GM12891 (cell line): ENCODE measurements at places on chromosomes 11 and 22.

DNA sequence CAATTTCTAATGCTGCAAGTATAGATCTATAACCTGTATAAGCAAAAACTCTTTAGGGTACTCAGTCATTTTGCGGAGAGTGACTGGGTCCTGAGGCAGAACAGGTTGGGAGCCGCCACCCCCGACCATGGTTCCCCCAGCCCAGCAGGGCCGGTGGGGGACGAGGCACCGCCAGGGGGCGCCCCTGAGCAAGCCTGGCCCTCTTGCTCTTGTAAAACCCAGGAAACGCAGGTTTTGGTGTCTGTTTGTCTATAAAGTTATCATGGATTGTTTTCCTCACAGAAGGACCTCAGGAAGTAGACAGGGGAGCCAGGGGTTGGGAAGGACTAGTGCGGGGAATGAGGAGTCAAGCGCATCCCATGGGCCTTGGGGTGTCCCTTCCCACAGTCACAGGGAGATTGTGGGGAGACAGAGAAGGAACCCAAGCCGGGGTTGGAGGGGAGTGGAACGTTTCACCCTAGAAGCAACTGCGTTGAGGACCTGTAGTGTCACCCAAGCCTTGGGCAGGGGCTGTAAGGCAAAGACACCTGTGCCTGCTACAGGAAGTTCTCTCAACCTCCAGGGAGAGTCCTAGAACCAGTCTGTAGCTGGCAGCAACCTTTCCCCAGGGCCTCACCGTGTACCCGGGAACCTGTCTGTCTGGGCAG, 26.4 kb downstream of the KCTD17 start:
- DNase-seq: peak; percentile 92

DNA sequence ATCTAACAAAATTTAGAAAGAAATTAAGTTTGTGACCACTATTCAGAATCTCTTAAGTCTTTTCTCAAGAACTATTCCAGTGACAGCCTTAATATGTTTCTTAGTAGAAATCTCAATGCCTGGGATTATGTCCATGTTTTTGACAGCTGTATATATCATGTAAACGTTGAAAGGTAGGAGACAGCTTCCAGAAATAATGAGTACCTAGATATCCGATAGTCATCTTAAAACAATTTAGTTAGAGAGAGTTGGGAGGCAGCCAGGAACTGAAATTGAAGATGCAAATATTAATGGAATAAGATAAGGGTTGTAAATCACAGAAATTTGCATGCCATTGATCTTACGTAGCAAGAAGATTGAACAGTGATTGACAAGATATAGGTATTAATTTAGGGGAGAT, 955.2 kb downstream of the JRKL start:
- no peak for DNase-seq

DNA sequence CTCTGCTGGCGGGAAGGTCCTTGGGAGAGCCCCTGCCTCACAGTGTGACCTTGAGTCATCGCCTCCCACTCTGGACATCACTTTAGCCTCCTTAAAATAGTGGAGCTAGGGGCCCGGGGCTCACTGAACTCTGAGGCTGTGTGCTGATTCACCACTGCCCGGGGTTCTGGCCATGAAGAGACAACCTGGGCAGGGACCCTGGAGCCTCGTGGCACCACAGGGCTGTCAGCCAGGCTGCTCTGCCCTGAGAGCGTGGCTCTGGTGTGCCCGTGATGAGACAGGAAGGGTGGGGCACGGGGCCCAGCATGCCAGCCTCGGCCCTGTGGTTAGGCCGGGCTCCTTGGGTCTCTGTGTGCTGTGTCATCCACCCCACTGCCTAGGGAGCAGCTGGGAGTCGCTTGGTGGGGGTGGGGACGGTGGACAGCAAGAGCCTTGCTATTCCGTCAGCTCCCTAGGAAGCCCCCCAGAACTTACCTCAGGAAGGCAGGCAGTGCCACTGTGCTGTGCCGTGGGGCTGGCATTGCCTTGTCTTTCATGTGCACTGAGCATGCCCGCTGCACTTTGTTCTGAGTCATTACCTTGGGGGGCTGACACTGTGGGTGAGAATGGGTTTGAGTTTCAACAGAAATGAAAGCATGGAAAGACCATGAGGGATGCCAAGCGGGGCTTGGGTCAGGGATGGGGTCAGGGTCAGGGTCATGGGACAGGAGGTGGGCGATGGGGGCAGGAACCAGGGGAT, 31.7 kb downstream of the TPCN2 start:
- DNase-seq: no peak

- no peak for DNase-seq
These were observed 5.1 kb upstream of the CHST1 start for GRCh38 chr11:45670386-45671135.

DNA sequence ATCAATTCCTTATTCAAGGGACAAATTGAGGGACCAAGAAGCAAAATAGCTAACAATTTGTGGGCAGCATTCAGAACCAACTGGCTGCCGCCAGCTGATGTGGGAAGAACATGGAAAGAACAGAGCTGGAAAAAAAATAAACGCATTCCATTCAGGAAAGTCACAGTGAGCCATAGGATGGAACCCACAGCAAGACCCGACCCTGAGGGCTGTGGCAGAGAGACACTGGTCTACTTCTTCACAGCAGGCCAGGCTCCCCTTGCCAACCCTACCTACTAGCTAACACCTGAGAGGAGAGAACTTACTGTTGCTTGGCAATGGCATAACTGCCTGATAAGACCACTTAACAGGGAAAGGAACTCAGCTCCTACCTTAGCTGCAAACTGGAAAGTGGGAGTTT, 123.5 kb upstream of the APOA1 start:
- no peak for DNase-seq

DNA sequence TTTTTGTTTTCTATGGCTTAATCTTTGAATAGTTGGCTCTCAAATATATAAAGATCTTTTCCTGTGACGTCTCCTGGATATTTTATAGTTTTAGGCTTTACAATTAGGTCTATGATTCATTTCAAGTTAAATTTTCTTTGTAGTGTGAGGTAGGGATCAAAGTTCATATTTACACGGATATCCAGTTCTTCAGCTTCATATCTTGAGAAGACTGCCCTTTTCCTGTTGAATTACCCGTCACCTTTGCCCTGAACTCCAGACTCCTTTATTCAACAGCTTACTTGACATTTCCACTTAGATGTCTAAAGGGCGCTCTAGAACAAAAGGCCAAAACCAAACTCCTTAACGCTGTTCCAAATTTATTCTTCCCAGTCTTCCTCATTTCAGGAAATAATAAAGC, 51.7 kb downstream of the TTC17 start:
- no peak for DNase-seq

DNA sequence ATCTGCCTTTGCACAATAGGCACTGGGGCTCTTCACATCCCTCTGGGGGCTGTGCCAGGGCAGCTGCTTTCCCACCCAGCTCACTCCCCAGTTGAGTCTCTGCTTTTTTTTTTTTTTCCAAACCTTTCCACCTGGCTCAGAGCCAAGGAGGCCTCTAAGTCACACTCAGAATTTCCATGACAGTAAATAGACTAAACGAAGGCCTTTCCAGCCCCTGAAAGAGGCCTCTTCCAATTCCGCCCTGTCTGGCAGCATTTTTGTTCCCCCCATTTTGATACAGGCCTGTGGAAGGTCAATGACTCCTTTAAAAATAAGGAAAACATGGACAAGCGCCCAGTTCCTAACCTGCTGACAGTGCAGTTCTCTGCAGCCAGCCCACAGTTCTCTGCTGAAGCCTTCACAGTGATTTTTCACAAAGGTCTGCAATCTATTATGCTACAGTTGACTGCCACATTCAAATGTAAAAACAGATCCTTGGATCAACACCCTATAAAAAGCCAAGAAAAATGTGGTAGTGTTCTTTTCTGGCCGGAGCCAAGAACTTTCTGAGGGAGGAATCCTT, 107.5 kb upstream of the SESN3 start:
- DNase-seq: no peak

GRCh38 chr22:40031766-40032470, 37.2 kb downstream of the FAM83F start:
- DNase-seq: no peak

DNA sequence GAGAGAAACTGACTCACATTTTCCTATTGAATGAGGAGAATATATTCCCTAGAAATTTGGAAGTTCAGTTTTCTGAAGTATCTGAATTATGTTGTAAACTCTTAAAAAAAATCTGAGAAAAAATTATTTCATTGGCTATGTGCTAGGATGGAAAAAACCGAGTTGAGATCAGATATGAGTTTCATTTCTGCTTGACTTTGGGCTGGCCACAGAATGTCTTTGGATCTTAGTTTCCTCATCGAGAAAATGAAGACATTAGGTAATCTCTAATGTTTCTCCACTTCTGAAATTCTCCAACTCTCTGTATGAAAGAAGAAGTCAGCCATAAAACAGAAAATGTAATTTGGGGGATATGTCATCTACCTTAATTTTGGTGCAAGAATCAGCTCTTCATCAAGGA, 28.8 kb downstream of the SLN start:
- DNase-seq: no peak

- no peak for DNase-seq
These were observed 216.4 kb upstream of the PDGFD start for GRCh38 chr11:104380358-104380757.

GRCh38 chr11:85628771-85629341, 463 bp downstream of the TMEM126B start:
- no peak for DNase-seq

DNA sequence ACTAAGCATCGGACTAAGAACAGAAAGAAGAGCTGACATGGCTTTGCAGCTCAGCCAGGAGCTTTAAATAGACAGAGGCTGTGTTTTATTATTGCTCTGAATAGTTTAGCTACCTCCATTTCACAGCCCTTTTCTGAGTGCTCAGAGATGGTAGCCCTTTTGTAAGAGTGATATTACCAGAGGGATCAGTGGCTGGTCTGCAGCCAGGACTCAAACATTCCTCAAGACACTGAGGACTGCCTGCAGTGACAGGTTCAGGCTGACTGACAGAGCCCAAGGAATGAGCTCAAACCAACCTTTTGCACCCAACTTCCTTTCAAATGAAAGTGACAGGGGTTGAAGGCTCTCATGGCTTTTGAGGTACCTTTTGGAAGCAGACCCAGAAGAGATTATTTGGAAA, 189.0 kb downstream of the DDX10 start:
- DNase-seq: no peak

- no peak for DNase-seq
These were observed 25.9 kb downstream of the CAT start for GRCh38 chr11:34464591-34465051.

- no peak for DNase-seq
These were observed 35.5 kb upstream of the SLC25A1 start for GRCh38 chr22:19214078-19214473.

GRCh38 chr11:4118107-4118506, 23.5 kb downstream of the RRM1 start:
- no peak for DNase-seq

DNA sequence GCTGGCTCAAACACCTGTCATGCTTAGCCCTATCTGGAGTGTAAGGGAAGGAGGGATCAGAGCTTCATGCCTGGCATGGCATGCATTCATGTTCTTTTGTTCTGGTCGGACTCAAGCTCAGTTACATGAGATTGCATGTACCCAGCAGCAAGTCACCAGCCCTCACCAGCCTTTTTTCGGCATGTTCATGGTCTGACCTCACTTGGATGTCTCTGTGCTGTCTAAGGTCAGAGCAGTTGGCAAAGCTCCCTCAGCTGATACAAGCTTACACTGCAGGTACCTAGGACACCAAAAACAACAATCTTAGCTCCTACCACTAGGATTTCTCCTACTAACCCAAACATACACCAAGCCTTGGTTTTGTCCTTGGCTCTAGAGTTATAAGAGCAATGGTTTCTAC, 152.6 kb downstream of the BARX2 start:
- DNase-seq: no peak

- no peak for DNase-seq
These were observed 7.8 kb downstream of the IFT27 start for GRCh38 chr22:36768141-36768540.

DNA sequence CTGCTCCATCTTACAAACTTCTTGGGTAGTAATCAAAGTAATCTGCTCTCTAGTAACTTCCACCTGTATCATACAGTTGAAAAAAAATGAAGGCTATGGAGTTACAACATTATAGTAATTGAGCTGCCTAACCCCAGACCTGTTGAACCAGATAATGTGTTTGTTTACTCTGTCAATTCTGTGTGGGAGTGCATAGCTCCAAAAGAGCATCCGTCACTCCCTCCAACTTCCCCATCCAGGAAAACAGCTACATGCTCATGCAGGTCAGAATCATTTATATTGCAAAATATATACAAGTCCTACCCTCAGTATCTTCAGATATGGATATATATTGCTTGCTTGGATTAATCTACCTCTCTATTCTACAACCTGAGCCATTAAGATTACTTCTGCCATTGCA, 244.0 kb upstream of the ANO5 start:
- no peak for DNase-seq

DNA sequence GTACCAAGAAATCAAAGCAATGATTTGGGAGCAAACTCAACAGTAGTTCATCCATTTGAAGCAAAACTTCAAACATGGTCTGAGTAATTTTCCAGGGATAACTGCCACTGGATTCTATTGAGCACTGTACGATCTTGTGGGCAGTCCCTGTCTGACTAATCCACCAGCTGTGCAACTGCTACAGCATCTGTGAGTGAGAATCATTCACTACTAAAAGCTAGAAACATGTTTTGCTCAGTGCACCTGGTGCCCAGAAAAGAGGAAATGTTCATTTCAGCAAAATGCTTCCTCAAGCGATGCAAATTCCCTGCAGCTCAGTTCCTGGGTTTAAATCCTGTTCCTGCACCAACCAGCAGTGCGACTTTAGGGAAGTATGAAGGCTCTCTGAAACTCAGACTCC, 1077.9 kb downstream of the DLG2 start:
- DNase-seq: no peak

- DNase-seq: no peak
These were observed 1075.0 kb downstream of the BRD1 start for GRCh38 chr22:48752451-48753380.

- peak; percentile 98 for DNase-seq
These were observed at the start of gene TRABD for GRCh38 chr22:50185375-50186087. Gene TRABD, plus strand, starts transcription at chr22:50185913. Its CDS starts 7,148 bp downstream, at chr22:50193061.

DNA sequence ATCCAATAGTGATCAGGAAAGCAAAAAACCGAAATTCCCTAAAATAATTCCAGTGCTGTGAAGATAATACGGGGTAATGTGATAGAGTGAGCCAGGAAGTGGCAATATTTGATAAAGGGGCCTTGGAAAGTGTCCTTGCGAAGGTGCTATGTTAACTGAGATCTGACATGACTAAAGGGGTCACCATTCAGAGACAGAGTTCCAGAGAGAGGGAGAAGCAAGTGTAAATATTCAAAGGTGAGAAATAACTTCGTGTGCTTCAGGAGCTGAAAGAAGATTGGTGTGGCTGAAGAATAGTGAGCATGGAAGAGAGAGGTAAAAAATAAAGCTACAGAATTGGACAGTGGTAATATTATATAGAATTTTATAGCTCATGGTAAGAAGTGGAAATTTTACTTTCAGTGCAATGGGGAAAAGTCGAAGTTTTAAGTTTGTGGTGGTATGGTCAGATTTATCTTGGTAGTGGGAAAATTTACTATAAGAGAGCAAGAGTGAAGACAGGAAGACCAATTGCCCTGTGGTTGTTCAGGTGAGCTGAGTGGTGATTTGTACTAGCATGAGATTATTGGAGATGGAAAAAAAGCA, 164.5 kb downstream of the JRKL start:
- DNase-seq: no peak
